Nucleus accumbens (tissue), 56 donors: ENCODE measurements at places on chromosomes 13 and 19.

DNA sequence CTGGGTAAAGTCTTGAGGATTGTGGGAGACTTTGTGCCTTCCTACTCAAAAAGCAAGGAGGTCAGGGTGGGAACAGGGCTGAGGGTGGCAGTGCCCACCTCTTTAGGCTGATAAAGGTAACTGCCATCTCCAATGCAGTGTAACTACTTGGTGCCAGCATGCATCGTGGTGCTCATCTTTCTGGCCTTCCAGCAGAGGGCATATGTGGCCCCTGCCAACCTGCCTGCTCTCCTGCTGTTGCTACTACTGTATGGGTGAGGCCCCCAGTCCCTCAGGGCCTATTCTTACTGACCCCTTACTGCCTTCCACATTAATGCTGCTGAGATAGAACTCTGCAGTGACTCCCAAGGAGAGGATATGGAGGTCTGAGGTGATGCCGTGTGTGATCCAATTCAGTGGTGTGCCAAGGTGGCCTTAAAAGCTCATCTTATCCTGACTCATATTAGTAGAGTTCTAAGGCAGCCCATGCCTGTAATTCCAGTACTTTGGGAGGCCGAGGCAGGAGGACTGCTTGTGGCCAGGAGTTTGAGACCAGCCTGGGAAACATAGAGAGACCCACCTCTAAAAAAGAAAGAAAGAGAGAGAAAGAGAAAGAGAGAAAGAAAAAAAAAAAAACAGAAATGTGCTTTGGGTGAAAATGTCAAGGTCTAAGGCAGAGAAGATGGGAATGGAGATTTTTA, 9.7 kb upstream of the ARHGAP45 start:
- DNase-seq = no peak

GRCh38 chr19:18292810-18293641, 11.6 kb upstream of the JUND start:
- DNase-seq = peak; percentile 42

DNA sequence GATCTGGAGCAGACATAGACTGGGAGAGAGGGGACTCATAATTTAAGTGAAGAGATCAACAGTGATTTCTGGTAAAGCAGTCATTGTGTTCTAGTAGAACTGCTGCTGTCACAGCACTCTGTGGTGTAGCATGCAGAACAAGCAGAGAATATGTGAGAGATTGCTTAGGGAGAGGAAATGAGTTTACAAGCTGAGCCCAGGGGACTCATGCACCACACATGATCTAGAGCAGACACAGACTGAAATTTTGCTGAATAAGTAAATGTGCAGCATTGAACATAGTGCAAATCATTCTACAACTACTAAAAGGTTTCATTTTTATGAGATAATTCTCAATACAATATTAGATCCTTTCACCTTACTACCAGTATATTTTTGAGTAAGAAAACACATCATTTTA, 125.7 kb downstream of the MYO16 start:
- DNase-seq = no peak

- no peak for DNase-seq
These were observed 231.6 kb downstream of the SPRY2 start for GRCh38 chr13:80109303-80109702.

- no peak for DNase-seq
These were observed 143.0 kb downstream of the FGF9 start for GRCh38 chr13:21813844-21814243.

DNA sequence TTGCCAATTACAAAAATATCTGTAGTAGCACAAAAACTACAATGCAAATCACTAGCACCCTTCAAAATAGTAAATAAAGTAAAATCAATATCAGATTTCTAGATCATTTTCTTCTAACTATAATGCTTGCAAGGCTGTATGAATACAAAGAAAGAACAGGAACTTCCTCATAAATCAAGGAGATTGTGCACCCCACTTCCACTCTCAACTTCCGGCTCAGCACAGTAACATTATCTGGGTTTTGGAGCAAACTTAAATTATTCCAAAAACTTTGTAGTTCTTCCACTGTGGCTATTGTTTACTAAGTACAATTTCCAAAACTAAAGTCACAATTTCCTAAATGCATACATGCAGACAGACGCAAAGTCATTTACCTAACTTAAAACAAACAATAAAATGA, 778.3 kb upstream of the SLC10A2 start:
- DNase-seq = no peak

- DNase-seq = no peak
These were observed 176.4 kb upstream of the DACH1 start for GRCh38 chr13:72043366-72043765.

GRCh38 chr19:32201211-32201610, 144.2 kb upstream of the ZNF507 start:
- DNase-seq = no peak

DNA sequence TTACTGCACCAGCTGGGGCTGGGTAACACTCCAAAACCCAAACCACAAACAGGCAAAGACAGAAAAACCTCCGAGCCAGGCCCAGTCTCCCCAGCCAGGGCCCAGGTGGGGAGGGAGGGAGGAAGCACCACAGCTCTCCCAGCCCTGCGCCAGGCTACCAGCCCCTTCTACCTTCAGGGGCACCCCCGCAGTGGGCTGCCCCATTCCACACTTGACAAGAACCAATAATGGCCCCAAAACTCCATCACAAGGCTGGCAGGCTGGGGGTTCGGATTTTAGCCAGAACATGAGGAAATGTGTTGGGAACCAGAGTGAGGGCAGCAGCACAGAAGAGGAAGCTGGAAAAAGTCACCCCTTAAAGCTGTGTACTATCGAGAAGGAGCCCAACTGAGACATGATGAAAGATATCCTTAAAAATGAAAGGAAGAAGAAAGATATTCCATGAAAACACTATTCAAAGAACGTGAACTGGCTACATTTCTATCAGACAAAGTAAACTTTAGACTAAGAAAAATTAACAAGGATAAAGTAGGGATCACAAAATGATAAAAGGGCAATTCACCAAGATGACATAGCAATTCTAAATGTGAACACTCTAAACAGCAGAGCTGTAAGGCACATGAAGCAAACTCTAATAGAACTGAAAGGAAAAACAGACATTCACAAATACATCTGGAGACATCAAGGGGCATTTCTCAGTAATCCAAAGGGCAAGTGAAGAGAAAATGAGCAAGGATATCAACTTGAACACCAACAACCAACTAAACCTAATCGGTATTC, 12.9 kb downstream of the TUBGCP3 start:
- no peak for DNase-seq

- DNase-seq = no peak
These were observed 59.9 kb upstream of the TPP2 start for GRCh38 chr13:102536695-102537485.

DNA sequence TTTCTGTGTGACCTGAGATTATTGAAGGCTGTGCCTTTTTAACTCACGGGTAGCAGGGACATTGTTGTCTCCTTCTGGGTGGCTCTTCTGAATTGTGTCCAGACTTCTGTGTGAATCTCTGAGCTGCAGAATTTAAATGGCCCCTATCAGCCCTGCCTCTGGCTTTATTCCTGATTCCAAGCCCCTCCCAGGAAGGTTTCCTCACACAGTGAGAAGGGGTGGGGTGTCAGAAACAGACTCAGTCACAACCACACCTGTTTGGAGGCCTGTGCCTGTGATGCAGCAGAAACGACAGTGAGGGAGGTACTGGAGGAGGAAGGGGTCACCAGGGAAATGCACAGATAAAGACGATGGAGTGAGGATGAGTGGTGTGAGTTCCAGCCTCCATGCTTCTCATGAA, at the start of gene CLC:
Gene CLC (minus strand): TSS at position 139 of the 400 bp plus-strand sequence. CDS start 77 bp downstream, at position 62.
- DNase-seq = no peak

- DNase-seq = no peak
These were observed 27.3 kb downstream of the TMEM255B start for GRCh38 chr13:113786262-113786841.

DNA sequence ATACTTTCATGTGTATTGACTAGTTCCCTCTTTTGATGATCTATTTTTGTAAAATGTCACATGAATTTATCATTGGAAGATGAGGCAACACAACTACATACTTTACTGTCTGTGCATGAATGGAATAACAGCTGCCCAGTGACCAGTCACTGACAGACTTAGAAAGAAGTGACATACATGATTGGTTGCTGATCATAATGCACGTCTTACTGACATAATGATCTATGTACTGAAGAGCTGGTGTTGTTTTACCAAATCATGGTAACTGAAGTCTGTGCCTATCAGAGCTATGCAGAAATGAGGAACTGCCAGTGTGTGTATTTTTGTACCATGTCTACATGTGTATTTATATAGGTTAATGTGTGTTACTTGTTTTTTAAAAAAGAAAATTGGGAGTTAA, 26.5 kb downstream of the GPR18 start:
- DNase-seq = no peak
